ENCODE measurements at places on chromosomes 5 and 9.

- DNase-seq = no peak
Observed at GRCh38 chr5:111326551-111326950, 102.4 kb downstream of the CAMK4 start.

- DNase-seq = no peak
Observed at GRCh38 chr9:20513126-20513913, 109.0 kb downstream of the MLLT3 start.

GRCh38 chr9:29211580-29212396, 1638.5 kb upstream of the C9orf72 start:
- no peak for DNase-seq

- DNase-seq = no peak
Observed at GRCh38 chr5:30392897-30393296, 800.6 kb upstream of the CDH6 start.

DNA sequence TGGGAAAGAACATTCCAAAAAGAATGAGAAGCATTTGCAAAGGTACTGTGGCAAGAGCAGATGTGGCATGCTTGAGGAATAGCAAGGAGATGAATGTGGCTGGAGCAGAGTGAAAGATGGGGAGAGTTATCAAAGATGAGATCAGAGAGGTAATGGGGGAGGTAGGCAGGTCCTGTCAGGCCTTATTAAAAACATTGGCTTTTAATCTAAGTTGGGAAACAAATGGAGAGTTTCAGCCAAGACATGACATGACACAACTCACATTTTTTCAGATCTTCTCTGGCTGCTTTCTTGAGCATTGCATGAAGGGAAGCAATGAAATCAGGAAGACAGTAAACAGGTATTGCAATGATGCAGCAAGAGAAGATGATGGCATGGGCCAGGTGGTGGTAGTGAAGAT, 120.3 kb downstream of the MUSK start:
- DNase-seq = no peak

GRCh38 chr9:136629001-136629878, 33.5 kb upstream of the EGFL7 start:
- DNase-seq = no peak

- DNase-seq = no peak
Observed at GRCh38 chr9:31030741-31031202, 1353.7 kb upstream of the ACO1 start.

- no peak for DNase-seq
Observed at GRCh38 chr5:163968651-163969050, 463.2 kb downstream of the MAT2B start.

- DNase-seq = no peak
Observed at GRCh38 chr5:95942414-95942813, 19.2 kb downstream of the ELL2 start.

DNA sequence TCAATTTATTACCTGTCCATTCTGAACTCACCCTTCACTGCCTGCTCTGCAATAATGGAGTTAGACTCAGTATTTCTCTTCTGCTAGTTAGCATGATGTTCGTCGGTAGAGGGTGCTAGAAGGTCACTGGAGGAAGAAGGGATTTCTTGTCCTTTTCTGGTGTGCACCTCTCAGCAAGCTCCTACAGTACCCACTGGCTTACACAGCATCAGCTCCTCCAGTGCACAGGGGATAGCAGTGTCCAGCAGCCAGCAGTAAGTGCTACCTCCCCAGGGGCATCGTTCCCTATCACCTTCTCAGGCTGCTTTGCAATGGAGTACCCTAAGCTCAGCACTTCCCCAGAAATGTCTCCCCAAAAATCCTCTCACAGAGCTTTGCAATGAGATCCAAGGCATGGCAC, 45.9 kb upstream of the APC start:
- DNase-seq = no peak

DNA sequence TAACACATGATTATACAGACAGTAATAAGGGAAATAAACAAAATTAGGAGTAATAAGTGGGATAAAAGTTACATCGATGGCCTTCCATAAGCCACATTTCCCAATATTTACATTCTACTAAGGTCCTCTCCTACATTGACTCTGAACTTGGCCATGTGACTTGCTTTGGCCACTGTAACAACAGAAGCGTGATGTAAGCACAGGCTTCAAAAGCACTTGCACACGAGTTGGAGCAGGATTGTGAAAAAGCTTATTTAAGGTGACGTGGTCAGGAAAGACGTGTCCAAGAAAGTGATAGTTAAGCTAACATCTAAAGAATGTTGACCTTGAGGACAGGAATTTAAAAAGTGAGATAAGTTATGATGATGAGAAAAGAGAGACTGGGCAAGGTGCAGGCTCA, 9.8 kb upstream of the CEMIP2 start:
- no peak for DNase-seq

GRCh38 chr5:18023986-18024385, 389.7 kb downstream of the TAF11L14 start:
- peak; percentile 14 for DNase-seq

DNA sequence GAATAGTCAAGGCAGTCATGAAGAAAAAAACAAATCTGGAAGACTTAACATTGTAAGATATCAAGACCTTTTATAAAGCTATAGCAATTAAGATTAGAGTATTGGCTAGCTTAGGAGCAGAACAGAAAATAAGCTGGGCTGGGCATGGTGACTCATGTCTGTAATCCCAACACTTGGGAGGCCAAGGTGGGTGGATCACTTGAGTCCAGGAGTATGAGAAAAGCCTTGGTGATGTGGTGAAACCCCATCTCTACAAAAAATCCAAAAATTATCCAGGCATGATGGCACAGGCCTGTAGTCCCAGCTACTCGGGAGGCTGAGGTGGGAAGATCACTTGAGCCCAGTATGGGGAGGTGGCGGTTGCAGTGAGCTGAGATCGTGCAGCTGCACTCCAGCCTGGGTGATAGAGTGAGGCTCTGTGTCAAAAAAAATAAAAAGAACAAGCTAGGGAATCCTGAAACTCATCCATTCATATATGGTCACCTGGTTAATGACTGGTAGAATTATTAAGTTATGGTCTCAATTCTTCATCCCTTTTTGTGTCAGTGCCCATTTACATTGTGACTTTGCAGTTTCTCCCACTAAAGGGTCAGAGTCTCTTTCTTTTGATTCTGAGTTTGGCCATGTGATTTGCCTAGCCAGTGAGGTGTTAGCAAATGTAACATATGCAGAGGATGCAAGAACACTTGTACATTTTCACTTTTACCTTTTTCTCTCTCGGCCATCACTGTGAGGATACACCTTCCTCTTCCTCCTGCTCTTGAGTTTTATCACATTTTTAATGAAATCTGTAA, 144.6 kb upstream of the SGCD start:
- DNase-seq = no peak

DNA sequence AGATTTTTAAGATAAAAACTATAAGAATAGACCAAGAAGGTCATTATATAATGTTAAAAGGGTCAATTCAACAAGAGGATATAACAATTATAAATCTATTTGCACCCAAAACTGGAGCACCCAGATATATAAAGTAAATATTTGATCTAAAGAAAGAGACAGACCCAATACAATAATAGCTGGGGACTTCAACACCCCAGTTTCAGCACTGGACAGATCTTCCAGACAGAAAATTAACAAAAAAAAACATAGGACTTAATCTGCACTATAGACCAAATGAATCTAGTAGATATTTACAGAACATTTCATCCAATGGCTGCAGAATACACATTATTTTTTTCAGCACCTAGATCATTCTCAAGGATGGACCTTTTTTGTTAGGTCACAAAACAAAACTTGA, 331.9 kb downstream of the SPOCK1 start:
- DNase-seq = no peak

- DNase-seq = no peak
Observed at GRCh38 chr5:96293966-96294883, 138.8 kb downstream of the PCSK1 start.

DNA sequence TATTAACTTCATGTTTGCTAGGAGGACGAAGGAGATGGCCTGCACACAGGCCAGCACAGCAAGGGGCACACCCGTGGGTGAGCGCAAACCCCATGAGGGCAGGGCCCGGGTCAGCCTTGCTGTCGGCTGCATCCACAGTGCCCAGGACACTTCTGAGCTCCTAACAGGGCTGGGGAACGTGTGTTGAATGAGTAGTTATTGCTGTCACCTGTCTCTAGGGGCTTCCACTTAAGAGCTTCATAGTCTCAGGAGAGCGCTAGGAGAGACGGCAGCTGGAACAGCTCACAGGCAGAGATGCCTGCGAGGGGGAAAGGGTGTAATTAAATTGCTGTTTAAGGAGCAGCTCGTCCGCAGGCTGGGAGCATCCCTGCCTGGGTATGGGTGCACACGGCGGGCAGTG, 91.4 kb upstream of the NEURL1B start:
- peak; percentile 78 for DNase-seq

GRCh38 chr5:157540707-157541446, 34.7 kb downstream of the ADAM19 start:
- DNase-seq = no peak

DNA sequence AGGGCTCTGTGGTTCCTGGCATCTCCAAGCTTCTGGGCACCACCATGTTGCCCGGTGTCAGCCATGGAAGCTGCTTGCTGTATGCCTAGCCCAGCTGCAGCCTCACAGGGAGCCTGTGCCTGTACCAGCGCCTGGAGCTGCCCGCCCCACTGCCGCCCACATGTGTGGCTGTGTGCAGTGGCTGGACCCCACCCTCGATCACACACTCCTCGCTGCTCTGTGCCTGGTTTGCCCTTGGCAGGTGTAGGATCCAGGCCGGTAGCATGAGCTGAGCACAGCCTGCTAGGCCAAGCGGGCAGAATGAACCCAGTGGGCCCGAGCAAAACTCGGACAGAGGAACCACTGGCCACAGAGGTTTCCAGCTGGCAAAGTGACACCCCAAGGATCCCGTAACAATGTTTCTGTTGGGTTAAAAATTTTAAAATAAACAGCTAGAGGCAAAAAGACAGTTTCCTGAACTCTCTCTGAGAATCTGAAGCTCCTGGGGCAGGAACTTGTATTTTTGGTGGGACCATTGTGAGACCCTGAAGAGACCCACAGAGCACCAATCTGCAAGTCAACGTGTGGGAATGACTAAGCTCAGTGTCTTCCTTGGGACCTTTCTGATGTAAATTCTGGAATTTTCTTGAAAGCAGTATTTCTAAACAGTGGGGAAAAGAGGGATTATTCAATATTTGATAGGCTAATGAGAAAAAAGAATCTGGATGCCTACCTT, 73.1 kb upstream of the CCDC112 start:
- no peak for DNase-seq

DNA sequence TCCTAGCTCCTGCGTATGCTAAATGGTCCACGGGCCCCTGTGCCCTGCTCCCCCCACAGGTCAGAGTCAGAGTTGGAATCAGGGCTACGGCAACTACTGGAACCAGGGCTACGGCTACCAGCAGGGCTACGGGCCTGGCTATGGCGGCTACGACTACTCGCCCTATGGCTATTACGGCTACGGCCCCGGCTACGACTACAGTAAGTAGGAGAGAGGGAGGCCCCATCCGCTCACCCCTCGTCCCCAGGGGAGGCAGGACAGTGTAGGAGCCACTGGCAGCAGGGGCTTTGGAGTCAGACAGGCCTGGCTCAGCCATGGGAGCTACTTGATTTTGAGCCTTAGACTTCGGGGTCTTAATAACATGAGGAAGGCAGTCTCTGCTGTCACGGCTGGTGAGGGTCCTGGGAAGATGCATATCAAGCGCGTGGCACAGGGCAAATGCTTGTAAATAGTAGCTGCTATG, 5.8 kb downstream of the HNRNPAB start:
- no peak for DNase-seq

All from NCI-H1436 treated with DMSO at 0.1 percent for 48 hours (cell line).